ENCODE measurements at places on chromosomes 12 and 14.

- H3K4me1 ChIP-seq = no peaks in the 10 kb centered on the region
- no peak overlapping the region for H3K4me3 ChIP-seq
- H3K27ac ChIP-seq = no peak overlapping the region
- peaks cover 55% of the 10 kb centered on the region for H3K36me3 ChIP-seq
- DNase-seq = peak; percentile 72
Measured at GRCh38 chr12:49098035-49098451, 3.4 kb upstream of the DHH start.

GRCh38 chr12:106106061-106106566, 32.6 kb downstream of the NUAK1 start:
- DNase-seq = no peak
- H3K36me3 ChIP-seq = no peaks in the 10 kb centered on the region
- H3K27ac ChIP-seq = no peak overlapping the region
- no peak overlapping the region for H3K4me3 ChIP-seq

DNA sequence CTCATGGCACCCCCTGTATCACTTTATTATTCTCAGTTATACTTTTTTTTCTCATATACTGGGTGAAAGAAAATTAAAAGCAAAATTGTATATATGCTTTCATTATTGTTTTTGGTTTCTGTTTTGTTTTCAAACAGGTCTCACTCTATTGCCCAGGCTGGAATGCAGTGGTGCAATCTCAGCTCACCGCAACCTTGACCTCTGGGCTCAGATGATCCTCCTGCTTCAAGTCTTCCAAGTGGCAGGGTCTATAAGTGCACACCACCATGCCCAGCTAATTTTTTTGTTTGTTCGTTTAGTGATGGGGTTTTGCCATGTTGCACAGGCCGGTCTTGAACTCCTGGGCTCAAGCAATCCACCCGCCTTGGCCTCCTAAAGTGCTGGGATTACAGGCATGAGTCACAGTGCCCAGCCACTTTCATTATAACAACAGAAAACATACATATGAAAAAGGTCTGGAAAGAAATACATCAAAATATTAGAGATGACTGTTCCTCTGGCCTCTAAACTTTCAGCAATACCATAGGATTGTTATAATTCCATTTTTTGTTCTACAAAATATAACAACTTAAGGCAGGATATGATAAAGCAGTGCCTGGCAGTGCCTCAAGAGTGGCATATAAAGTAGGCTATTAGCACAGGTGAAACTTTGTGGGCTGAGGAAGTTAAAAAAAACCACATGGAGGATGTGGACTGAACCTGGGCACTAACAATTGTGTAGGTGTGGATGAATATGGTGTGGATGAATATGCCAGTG, 5.8 kb upstream of the NTN4 start:
- H3K27me3 ChIP-seq = peaks cover 22% of the 10 kb centered on the region
- no peak overlapping the region for H3K4me3 ChIP-seq
- no peaks in the 10 kb centered on the region for H3K36me3 ChIP-seq
- H3K27ac ChIP-seq = no peak overlapping the region

DNA sequence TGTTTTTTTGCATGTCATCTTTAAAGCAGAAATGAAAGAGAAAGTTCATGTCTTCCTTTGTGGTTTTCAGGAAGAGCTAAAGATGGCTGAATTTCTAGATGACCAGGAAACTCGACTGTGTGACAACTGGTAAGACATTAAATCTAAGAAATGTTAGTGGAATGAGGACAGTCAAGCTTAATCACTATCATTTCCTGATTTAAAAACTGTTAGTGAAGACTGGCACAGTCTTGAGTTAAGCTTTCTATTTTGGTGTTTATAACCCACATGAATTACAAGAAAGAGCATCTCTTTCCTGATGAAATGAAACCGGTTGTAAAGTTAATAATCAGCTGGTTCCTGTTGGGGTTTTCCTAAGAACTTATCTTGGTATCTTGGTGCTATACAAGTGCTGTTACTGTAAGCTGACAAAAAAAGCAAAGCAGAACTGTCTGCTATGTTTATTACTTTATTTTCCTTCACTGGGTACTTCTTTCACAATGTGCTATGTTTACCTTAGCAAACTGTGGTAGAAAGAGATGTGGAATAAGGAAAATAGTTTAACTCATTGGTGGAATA, 5.2 kb downstream of the TRAFD1 start:
- H3K4me3 ChIP-seq = peak overlapping the region; percentile 34
- no peaks in the 10 kb centered on the region for H3K27me3 ChIP-seq
- peaks cover 20% of the 10 kb centered on the region for H3K36me3 ChIP-seq

- H3K4me3 ChIP-seq = peak overlapping the region; percentile 54
- peaks cover 47% of the 10 kb centered on the region for H3K4me1 ChIP-seq
- peak; percentile 69 for DNase-seq
Measured at GRCh38 chr12:21656905-21657325, 727 bp downstream of the LDHB start.

DNA sequence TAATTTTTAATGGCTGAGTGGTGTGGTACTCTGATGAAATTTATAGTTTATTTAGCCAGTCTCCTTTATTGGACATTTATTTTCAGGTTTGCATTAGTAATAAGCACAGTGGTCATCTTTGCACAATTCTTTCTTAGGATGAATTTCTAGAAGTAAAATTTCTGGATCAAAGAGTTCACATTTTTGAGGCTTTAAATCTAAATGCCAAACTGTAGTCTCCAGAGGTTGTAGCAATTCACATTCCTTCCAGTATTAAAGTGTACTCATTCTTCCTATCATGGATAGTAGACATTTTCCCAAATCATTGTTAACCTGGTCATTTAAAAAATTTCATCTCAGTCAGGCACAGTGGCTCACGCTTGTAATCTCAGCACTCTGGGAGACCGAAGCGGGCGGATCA, 24.8 kb downstream of the SLC39A9 start:
- H3K27me3 ChIP-seq = no peaks in the 10 kb centered on the region
- H3K4me3 ChIP-seq = no peak overlapping the region
- H3K27ac ChIP-seq = no peak overlapping the region
- no peaks in the 10 kb centered on the region for H3K4me1 ChIP-seq

GRCh38 chr12:75657831-75658230, 146.4 kb upstream of the KRR1 start:
- no peaks in the 10 kb centered on the region for H3K36me3 ChIP-seq
- H3K4me3 ChIP-seq = no peak overlapping the region

DNA sequence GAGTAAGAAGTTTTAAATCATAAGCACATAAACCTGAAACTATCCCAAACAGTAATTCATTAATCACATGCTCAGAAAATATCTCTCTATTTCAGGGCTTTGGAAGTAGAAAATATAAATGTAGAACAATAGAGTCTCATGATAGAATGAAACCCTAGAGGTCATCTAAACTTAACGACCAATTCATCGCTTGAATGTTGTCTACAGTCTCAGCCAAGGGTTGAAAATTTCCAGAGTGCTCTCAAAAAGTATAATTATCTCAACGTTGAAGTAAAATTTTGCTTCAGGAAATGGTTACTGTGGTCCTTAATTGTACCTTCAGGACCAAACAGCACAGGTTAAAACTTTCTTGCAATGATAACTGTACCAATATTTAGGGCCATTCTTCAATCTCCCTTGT, 1053.6 kb upstream of the SEL1L start:
- no peaks in the 10 kb centered on the region for H3K36me3 ChIP-seq
- DNase-seq = no peak
- H3K27ac ChIP-seq = no peak overlapping the region
- no peaks in the 10 kb centered on the region for H3K4me1 ChIP-seq

DNA sequence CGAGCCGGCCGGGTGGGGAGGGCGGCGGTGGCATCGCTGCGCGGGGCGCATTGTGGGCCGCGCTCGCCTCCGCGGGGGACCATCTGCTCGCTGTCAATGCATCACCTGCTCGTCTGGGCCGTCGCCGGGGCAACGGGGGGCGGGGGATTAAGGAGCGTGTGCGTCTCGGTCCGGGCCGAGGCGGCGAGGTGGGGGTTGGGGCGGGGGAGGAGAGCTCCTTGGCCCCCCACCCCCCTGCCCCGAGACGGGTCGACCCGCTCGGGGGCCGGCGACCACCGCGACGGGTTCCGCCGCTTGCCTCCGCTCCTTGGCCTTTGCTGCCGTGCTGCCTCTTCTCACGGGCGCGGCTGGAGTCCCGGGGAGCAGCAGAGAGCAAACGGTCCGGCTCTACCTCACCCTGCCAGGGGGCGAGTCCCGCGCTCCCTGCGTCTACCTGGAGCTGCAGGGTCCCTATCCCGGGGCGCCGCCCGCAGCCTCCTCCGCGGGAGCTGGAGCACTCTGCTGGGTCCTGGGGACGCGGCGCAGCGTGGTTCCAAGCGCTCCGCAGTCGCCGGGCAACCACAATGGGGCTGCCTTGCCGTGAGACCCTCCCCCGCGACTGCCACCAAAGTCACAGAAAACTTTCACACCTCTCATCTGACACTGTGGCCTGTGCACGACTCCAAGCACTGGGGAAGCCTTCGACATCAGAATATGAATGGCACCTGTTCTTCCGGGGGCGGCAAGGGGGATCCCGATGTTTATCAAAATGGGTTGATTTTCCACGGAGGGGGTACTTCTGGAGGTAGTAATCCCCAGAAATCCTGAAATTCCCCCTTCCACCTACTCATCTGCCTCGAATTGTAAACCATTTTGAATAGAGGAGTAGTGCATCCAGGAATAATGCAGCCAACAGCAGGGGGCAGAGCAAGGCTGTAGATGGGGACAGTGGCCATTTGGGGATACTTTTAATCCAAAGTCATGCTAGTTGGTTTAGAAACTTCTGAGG, at the start of gene C12orf42:
C12orf42 (minus strand) TSS at position 500 of the 988 bp plus-strand sequence. CDS start 17,542 bp downstream, outside the sequence.
- H3K27me3 ChIP-seq = no peaks in the 10 kb centered on the region
- peak; percentile 69 for DNase-seq
- H3K27ac ChIP-seq = peak within 1 kb of the TSS; percentile 62
- peak within 1 kb of the TSS; percentile 10 for H3K4me3 ChIP-seq

DNA sequence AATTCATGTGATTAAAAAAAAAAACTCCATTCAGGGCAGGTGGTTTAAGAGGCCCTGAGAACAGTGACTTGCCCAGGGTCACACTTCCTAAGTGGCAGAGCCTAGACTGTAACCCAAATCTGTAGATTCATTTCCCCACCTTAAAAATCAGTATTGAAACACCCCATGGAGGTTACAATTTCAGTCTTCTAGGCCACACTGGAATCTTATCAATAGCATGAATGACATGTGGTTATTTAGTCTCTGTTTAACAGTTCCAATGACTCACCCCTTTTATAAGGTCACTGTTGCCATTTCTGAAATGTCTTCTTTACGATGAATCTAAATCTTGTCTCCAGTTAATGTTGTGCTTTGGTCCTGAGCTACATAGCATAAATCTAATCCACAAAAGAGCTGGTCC, 262.3 kb upstream of the GRIP1 start:
- no peak for DNase-seq
- H3K4me3 ChIP-seq = no peak overlapping the region
- no peak overlapping the region for H3K27ac ChIP-seq
- H3K27me3 ChIP-seq = no peaks in the 10 kb centered on the region

GRCh38 chr12:82176761-82177490, 181.3 kb downstream of the CCDC59 start:
- no peaks in the 10 kb centered on the region for H3K27me3 ChIP-seq
- no peak overlapping the region for H3K27ac ChIP-seq

- no peak overlapping the region for H3K4me3 ChIP-seq
- no peak overlapping the region for H3K27ac ChIP-seq
- H3K4me1 ChIP-seq = no peaks in the 10 kb centered on the region
Measured at GRCh38 chr12:127785540-127785939, 481.4 kb upstream of the TMEM132C start.

DNA sequence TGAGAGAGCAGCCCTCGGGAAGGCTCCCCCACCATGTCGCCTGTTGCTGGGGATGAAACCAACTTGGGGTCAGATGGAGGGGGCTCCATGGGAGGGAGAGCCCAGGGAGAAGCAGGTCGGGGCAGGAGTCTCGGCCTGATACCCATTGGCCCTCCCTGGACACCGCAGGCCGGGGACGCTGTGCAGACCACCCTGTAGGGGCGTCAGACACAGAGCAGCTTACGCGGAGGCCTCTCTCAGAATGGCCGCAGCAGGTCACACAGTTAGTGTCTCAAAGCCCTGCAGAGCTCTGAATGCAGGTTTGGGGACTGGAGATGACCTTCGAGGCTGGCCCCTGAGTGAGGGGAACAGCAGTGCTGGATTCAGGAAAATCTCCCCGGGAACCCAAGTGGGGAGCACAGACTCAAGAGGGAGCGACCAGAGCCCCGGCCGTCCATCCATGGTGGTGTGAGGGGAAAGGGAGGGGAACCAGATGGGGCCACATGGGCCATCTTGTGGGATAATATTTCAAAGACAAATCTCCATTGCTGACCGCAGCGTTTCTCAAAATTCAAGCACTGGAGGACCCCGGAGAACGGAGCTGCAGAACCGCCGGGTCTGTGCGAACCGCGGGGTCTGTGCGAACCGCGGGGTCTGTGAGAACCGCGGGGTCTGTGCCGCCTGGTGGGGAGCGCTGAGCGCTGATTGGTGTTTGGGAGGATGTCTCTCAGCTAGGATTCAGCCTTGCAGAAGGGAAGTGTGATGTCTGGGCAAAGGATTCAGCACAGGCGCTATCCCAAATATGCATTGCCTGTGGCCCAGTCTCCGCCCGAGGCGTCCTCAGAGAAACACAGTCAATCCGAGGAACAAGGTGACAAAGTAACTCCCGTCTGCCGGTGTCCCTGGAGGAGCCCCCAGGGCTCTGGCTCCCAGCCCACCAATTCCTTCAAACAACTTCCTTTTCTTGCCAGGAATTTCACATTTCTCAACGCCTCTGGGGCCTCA, 324.4 kb upstream of the RTL1 start:
- DNase-seq = peak; percentile 12
- H3K27ac ChIP-seq = peak overlapping the region; percentile 96
- no peaks in the 10 kb centered on the region for H3K36me3 ChIP-seq

GRCh38 chr12:53618275-53618674, 7.9 kb downstream of the ATF7 start:
- no peaks in the 10 kb centered on the region for H3K27me3 ChIP-seq
- H3K27ac ChIP-seq = no peak overlapping the region
- H3K36me3 ChIP-seq = no peaks in the 10 kb centered on the region
- H3K4me3 ChIP-seq = no peak overlapping the region
- H3K4me1 ChIP-seq = peaks cover 10% of the 10 kb centered on the region
- no peak for DNase-seq

- H3K4me1 ChIP-seq = no peaks in the 10 kb centered on the region
- H3K27me3 ChIP-seq = peaks cover 7% of the 10 kb centered on the region
- no peak overlapping the region for H3K4me3 ChIP-seq
- no peak overlapping the region for H3K27ac ChIP-seq
Measured at GRCh38 chr12:52976574-52977071, 27.7 kb downstream of the KRT18 start.

DNA sequence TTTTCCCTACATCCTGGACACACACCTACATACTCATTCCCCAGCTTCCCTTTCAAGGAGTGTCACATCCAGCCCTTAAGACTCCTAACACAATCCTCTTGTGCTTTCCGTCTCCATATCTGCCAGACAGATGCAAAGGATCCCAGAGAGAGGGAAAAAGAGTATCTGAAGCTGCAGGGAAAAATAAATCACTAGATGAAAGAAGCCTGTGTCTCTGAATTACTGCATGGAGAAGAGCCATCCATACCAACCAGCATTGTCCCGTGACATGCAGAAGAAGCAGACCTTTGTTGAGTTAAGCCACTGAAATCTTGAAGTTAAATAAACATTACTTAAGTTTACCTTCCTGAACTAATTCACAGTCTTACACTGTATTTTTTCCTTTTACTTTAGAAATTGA, 54.6 kb downstream of the GTF2A1 start:
- H3K4me1 ChIP-seq = peaks cover 54% of the 10 kb centered on the region
- H3K27me3 ChIP-seq = no peaks in the 10 kb centered on the region
- H3K4me3 ChIP-seq = no peak overlapping the region
